Mucosa of gallbladder (tissue), 1 donor: ENCODE measurements at places on chromosomes 11 and 22. TPM values are rescaled to one million over a fixed set of nuclear protein-coding genes. Genes with fewer than 3 reads are reported as not detected.
A peak's percentile ranks its signal among the peaks of the same experiment; 100 is the strongest.

SEC14L6 gene
- 6.0 TPM for total RNA-seq

DNA sequence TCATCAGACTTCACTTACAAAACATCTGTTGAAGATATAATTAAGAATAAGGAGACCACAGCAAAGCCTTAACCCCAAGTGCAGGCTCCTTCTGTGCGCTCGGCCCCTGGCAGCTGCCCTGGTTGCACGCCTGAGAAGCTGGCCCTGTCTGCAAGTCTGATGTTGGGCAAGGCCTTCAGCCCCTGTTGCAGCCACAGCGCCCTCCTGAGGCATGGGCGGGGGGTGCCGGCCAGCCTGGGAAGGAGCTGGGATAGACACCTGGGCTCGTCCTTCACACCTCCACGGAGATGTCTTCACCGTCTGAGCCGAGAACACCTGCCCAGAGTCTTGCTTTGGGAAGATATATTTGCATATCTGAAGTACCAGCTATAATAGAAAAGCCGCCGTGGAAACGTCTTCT is 104.1 kb downstream of the MPPED1 start:
- DNase-seq: no peak

- peak; percentile 88 for DNase-seq
These were observed 50.3 kb downstream of the TEAD1 start for GRCh38 chr11:12724301-12725054.

DNA sequence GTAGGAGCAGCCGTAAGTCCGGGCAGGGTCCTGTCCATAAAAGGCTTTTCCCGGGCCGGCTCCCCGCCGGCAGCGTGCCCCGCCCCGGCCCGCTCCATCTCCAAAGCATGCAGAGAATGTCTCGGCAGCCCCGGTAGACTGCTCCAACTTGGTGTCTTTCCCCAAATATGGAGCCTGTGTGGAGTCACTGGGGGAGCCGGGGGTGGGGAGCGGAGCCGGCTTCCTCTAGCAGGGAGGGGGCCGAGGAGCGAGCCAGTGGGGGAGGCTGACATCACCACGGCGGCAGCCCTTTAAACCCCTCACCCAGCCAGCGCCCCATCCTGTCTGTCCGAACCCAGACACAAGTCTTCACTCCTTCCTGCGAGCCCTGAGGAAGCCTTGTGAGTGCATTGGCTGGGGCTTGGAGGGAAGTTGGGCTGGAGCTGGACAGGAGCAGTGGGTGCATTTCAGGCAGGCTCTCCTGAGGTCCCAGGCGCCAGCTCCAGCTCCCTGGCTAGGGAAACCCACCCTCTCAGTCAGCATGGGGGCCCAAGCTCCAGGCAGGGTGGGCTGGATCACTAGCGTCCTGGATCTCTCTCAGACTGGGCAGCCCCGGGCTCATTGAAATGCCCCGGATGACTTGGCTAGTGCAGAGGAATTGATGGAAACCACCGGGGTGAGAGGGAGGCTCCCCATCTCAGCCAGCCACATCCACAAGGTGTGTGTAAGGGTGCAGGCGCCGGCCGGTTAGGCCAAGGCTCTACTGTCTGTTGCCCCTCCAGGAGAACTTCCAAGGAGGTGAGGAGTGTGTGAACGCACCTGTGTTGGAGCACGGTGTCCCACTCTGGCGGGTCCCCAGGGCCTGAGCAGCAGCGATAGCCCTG is at the start of gene TAGLN:
Gene TAGLN, plus strand, starts transcription at position 318 of the 863 bp plus-strand sequence. CDS start 3,644 bp downstream, outside the sequence.
- DNase-seq: peak; percentile 82

EMID1 gene
- 7.0 TPM for total RNA-seq

DNA sequence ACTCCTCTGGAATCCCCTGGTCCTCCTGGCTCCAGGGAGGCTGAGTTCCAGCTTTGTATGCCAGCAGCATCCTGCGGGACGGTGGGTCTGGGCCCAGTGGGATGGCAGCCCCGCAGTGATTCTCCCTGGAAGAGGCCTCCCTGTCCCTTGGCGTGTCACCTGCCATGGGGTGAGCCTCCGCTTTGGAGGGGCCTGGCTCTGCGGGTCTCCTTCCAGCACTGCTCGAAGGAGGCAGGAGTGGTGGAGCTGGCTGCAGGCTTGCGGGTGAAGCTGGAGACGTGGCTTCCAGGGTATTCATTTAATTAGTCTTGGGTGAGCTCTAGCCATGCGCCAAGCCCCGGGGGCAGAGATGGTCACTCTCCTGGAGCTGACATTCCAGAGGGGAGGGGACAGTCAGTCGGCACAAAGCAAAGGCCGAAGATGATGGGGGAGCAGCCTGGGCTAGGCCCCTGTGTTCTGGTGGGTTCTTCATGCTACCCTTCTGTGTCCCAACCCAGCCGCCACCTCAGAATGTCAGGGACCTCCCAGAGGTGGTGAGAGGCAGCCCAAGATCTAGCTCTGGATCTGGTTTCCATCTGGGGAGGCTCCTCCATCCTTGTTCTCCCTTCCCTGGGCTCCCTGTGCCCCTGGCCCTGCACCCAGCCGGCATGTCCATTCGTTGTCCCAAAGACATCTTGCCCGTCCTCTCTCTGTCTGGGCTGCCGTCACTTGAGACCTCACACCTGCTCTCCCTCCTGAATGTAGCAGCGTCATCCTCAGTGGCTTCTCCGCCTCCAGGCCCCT is 1332.5 kb downstream of the BRD1 start:
- DNase-seq: no peak

- DNase-seq: no peak
These were observed 13.1 kb upstream of the SLC16A8 start for GRCh38 chr22:38097058-38097457.

PANX2 gene
- total RNA-seq: 0.95 TPM

DNA sequence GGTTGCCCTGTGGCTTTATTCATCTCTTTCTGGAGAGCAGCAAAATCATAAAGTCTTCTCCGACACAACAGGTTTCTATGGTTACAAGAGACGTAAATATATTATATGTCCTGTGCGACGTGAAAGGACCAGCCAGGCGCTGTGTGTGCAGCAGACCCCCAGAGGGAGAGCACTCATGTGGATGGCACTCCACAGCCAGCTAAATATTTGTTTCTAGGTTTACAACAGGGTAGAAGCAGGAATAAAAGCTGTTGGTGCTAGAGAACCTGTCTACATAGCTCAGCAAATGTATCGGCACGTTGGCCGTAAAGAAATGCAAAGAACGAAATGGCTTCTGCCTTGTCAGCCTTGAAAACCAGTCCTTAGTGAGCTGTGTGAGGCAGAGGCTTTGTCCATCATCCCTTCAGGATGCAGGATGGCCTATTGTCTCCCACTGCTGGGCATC is 133.8 kb upstream of the PITPNB start:
- no peak for DNase-seq

DNA sequence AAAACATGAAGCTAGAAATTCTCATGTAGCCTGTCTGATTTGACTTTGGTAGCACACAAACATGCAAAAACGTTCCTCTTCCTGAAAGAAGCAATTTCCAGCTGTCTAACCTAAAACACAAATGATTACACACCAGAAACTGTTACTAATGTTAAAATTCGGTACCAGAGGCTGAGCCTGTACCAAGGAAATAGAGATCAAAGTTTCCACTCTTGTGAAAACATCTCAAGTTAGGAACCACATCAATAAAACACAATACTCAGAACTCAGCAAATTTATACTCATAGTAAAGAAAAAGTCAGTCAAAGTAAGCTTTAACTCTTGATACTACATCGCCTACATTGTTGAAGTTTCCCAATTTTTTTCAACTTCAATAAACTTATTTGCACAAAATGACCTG is 107.8 kb downstream of the FCHSD2 start:
- no peak for DNase-seq

- DNase-seq: no peak
These were observed 277.8 kb downstream of the MN1 start for GRCh38 chr22:27523711-27524110.

DNA sequence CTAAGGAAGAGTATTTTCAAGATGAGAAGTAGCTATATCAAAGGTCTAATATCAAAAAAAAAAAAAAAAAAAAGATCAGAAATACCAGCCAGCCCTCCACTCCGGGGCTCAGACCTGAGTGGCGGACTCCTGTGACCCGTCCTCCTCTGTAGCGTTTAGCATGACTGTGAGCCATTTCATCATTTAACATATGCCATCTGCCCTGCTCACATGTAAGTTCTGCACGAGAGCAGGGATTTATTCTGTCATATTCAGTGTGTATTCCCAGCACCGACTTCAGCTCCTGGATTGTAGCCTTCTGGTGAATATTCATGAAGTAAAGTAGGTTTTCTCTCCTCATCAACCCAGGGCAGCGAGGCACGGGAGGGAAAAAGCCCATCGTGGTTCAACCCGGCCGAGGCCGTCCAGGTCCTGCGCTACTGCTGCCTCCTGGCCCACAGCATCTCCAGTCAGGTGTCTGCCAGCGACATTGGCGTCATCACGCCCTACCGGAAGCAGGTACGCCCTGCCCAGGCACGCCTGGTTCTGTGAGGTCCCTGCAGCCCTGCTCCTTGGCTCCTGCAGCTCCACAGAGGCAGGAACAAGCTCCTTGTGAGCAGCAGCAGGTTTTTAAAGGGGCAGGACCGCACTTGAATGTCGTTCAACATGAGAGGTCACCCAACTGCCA is 12.7 kb upstream of the PANX2 start:
- peak; percentile 47 for DNase-seq

DNA sequence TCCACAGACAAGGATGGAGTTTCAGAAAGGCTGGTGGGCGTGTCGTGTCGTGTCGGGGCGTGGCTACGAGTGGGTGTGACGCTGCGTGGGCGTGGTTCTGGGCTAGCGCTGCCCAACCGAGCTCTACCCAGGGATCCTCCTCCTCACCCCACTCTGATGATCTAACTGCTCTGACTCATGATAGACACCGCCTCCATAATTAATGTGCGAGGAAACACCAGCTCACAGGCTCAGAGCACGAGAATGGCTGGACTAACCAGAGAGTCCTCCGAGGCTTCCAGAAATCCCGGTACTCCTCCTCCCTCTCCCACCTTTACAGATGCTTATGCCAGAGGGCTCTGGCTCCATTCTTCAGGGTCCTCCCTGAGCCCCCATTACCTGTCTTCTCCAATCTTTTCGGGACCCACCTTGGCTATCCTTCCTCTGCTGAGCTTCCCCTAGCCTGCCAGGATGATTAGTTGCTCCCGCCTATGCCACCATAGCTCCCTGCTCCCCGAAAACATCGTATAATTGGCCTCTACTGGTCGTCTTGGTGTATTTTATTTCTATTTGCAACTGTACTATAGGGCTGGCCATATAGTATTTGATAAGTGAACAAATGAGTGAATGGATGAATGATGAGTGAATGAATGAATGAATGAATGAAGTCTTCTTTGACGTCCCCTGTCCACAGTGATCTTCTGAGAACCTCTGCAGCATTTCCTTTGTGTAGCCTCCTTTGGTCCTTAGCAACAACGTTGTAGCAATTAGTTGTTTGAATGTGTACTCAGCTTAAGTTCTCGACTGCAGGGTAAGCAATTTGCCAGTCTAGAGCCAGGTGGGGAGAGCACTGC is 21.7 kb downstream of the TMPRSS13 start:
- DNase-seq: peak; percentile 93

GRCh38 chr11:44011797-44012196 is 36.0 kb upstream of the ACCSL start:
- DNase-seq: no peak

- DNase-seq: no peak
These were observed 61.9 kb downstream of the ARHGEF12 start for GRCh38 chr11:120398132-120398531.
